Suppressor macrophage treated with lipopolysaccharide for 1 hour (primary cell): ENCODE measurements at places on chromosomes 5 and 9.

DNA sequence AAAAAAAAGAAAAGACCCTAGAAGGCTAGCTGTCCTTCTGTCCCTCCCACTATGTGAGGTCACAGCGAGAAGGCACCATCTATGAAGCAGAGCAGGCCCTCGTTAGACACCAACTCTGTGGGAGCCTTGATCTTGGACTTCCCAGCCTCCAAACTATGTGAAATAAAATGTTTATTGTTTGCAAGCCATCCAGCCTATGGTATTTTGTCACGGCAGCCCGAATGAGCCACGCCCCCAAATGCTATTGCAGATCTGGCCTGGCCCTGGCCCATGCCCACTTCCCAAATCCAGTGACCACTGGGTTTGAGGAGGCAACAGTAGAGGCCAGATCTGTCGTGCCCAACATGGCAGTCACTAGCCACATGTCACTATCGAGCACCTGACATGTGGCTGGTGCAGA is 10.8 kb downstream of the STK10 start:
- no peak for DNase-seq

- no peak for DNase-seq
Measured at GRCh38 chr5:32506799-32507198, 62.3 kb upstream of the ZFR start.

GRCh38 chr9:131046093-131046380 is 37.1 kb downstream of the LAMC3 start:
- no peak for DNase-seq

DNA sequence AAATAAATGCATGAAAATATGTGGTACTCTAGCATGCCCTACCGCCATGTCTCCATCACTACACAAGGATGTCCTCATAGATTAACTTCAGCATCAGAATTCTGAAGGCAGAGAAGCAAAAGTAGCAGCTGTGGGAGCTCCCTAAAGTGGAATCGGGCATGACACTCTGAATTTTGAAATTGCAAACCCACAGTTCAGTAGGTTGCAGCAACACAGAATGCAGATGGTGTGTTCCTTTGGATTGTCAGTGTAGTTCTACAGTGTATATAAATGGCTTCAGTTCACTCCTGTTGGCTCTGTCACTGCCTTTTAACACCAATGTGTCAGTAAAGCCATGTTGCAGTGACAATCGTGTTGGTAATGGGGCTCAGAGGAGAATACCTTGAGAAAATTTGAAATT is 973.6 kb upstream of the WWC1 start:
- no peak for DNase-seq
